Stimulated activated CD4-positive, alpha-beta T cell treated with anti-CD3 and anti-CD28 coated beads, Interleukin-1b, Interleukin-23, amount 100 ng/mL, for 1 hour (primary cell): ENCODE measurements at places on chromosomes 2 and 18.

- no peak for DNase-seq
Measured at GRCh38 chr2:122478771-122479170, 723.3 kb downstream of the TSN start.

DNA sequence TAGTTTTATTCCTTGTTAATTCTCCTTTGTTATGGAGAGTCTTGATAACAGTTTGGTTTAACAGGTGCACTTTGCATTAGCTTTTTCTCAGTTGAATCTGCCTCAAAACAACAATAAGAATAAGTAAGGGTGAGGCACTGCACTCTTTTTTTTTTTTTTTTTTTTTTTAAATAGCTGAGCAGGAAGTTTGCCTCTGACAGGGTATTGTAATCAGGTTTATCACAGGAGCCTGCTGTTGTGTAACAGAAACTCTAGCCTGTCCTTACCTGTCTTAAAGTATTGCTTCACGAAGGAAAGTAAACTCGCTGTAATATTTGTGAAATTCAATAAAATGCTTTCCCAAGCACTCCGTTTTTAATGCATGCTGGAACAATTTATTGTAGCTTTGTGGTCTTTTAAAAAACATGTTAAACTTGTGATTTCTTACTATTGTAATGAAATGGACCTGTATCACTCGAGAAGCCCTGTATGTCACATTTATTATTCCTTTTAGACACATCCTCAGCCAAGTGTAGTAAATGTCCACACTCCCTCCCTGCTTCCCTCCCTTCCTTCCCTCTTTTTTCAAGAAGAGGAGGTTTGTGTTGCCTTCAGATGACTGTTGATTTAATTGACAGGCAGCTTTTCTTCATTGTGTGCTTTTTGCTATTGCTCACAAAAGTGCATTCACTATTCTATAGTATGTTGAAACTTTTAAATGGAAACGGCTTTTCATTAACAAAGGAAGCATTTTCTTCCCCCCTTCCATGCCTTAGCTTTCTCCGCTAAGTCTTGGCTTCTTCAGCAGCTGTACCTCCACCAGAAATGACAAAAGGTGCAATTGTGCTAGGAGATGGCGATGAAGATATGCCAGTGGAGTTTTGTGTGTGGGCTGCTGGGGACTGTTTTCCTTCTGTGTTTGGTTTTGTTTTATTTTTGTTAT, 52.7 kb downstream of the TAF1B start:
- DNase-seq = no peak

DNA sequence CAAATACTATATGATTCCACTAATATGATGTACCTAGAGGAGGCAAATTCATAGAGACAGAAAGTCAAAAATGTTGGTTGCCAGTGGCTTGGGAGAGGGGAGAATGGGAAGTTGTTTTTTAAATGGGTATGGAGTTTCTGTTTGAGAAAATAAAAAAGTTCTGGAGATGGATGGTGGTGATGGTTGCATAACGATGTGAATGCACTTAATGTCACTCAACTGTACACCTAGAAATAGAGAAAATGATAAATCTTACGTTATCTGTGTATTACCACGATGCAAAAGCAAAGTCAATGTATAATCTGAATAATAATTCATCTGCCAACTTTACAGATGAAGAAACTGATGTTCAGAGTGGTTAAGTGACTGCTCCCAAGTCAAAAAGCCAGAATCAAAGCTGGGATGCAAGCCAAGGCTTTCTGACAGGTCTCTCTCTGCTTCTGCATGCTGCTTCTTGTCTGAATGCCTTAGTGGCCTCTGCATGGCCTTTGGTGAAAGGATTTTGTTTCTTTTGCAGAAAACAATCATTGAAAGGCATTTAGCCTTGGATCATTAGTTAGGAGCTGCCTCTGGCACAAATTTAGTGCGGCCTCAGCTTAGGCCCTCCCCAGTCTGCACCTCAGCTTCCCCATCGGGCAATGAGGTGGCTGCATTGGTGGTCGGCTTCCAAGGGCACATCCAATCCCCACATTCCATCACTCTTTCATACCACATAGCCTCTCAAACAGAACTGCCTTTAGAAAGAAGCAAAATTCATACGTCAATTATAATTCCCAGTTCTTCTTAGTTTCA, 46.5 kb upstream of the MYCN start:
- no peak for DNase-seq

- no peak for DNase-seq
Measured at GRCh38 chr2:71939588-71940535, 207.8 kb downstream of the CYP26B1 start.

- no peak for DNase-seq
Measured at GRCh38 chr2:19861813-19862212, 40.0 kb downstream of the TTC32 start.

DNA sequence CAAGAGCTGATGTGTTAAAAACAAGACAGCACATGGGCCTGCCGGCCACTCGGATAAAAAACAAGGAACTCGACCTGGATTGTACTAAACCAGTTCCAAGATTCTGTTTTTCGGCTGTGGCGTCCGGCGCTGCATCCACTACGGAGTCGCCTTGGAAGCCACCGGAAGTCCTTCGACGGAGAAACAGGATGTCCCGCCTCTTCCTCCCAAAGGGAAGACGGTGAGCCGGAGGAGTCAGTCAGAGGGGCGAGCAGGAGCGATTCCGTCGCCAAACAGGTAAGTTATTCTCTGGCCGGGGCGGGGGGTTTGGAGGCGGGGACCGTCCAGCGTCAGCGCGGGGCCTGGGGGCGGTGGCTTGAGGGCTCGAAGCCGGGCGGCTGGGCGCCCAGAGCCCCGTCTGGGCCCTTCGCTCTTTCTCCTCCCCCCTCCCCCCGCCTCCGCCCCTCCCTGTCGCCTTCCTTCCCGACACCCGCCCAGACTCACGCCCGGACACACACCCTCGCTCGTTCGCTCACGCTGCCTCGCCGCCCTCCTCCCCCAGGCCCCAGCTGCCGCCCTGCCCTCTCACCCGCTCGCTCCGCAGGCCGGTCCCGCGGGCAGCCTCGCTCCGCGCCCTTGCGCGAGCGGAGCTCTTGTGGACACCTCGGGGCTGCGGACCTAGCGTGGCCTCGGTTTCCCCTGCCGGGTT, at the start of gene ZNF407:
TSS of gene ZNF407 (plus strand) at position 209 of the 688 bp plus-strand sequence. CDS start 33,150 bp downstream, outside the sequence.
- DNase-seq = peak; percentile 67

GRCh38 chr2:209369656-209370055, 54.2 kb upstream of the MAP2 start:
- no peak for DNase-seq

GRCh38 chr2:85994421-85994777, 105.6 kb upstream of the ST3GAL5 start:
- DNase-seq = no peak
